ENCODE measurements at places on chromosomes 16 and 17.
A peak's percentile ranks its signal among the peaks of the same experiment; 100 is the strongest.

- DNase-seq = peak; percentile 74
Measured at GRCh38 chr16:28210979-28211588, 681 bp downstream of the XPO6 start.

DNA sequence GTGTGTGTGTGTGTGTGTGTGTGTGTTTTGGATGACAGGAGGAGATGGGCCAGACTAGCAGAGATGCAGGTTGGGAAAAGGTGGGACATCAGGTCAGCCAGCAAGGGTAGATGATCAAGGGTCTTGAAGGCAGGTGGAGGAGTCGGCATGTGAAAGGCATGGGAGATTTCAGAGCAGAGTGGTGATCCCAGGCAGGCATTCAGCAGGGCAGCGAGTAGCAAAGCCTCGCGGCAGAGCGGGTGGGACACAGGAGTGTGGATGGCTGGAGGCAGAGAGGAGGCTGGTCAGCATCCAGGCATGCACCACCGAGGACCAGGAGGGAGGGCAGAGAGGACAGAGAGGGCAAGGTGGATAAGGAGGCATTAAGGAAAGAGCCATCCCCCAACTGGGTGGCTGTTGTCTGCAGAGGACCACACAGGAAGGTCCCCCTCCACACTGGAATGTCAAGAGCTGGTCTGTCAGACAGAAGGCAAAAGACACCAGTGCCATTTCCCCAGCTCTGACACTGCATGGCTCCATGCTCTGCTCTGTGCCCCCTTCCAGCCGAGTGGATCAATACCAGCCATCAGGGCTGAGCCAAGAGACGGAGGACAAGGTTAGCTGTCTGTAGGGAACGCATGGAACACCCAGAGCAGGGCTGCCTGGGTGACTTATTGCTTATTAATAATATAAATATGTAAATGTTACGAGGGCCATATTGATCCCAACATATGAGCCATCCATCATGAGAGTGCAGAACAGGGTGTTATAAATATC lies 74.8 kb upstream of the RPL38 start:
- DNase-seq = no peak

DNA sequence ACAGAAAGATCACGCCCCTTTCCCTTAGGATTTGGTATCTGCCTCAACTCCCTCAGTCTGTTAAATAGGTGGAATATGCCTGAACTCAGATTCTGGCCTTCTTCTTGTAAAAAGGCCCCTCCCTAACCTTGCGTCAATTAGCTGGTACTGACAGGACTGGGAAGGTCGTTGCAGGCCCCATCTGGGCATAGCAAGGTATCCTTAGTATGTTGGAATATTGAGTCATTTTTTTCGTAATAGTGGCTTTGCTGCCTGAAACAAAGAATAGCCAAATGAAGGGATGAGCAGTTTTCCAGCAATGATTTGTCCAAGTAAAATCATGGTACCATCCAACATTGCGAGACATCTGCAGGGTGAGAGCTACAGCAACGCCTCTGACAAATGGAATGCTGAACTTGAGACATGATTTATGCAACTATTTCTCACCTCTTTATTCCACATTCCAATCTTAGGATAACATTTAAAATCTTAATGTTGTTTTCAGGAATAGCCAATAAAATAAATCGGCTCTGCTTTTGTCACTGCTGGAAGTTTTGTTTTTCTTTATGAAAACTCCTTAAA lies 39.3 kb upstream of the BRD7 start:
- no peak for DNase-seq

- DNase-seq = no peak
Measured at GRCh38 chr16:1202274-1202673, 22.8 kb downstream of the TPSG1 start.

DNA sequence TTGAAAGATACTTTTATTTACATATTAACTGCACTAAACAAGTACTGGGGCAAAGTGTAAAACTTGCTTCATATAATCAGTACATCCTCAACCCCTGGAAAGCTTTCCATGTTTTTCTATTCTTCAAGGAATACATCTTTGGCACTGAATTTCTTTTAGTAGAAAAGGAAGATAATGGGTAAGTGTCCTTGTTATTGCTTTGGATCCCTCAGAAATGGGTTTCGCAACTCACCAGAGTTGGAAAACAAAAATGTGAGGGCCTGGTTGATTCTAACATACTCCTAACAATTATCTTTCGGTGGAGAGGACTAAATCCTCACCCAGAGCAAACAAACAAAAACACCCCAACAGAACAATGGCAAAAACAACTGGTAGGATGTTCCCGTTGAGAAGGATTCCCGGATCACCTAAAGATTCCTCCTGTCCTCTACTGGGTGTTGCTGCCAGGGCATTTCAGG lies 120.4 kb downstream of the PARN start:
- no peak for DNase-seq

DNA sequence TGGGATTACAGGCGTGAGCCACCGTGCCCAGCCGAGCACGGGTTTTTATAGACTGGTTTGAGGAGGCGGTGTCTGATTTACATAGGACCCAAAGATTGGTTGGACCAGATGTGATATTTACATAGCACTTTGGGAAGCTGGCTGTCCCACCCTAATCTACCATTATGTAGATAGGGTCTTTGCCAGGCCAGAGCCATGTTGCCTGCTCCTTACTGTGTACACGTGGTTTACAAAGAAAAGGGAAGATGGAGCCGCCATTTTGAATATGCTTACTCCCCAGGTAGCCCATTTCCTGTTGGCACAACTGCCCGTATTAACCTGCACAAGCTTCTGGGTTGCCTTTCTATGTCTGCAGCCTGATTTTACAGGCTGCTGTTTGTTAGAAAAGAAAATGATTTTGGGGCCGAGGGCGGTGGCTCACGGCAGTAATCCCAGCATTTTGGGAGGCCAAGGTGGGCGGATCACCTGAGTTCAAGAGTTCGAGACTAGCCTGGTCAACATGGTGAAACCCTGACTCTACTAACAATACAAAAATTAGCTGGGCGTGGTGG lies 89.9 kb upstream of the EEF2KMT start:
- no peak for DNase-seq

GRCh38 chr16:49488740-49489525 lies 115.3 kb downstream of the C16orf78 start:
- DNase-seq = no peak

GRCh38 chr17:58207451-58207850 lies 11.6 kb downstream of the MKS1 start:
- DNase-seq = no peak

DNA sequence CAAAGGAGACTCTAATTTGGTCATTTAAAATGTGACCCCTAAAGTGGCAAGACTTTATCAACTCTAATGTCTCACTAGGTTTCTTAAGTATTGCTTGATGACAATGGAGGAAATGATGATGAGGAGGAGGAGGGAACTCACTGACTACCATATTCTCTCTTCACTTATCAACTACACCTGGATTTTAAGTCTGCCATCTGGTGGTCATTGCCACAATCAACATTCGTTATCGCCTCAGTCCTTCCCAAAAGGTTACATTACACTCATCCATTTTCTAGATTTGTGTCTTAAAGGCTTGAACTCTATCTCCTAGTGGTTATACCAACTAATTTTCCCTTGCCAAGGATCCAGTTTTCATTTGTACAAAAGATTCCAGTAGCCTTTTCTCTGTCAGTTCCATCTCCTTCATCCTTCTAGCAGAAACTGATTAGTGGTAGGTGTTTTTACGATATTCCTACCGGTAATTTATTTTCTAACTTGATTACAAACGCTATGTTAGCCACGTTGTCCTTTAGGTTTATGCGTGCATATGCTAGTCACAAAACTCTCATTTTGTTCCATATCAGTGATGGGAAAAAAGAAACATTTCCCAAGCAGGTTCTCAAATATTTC lies 114.6 kb upstream of the NOG start:
- DNase-seq = peak; percentile 30

- DNase-seq = no peak
Measured at GRCh38 chr16:9849697-9850245, 332.5 kb downstream of the GRIN2A start.

- DNase-seq = no peak
Measured at GRCh38 chr16:80988756-80989155, 17.9 kb downstream of the CMC2 start.

DNA sequence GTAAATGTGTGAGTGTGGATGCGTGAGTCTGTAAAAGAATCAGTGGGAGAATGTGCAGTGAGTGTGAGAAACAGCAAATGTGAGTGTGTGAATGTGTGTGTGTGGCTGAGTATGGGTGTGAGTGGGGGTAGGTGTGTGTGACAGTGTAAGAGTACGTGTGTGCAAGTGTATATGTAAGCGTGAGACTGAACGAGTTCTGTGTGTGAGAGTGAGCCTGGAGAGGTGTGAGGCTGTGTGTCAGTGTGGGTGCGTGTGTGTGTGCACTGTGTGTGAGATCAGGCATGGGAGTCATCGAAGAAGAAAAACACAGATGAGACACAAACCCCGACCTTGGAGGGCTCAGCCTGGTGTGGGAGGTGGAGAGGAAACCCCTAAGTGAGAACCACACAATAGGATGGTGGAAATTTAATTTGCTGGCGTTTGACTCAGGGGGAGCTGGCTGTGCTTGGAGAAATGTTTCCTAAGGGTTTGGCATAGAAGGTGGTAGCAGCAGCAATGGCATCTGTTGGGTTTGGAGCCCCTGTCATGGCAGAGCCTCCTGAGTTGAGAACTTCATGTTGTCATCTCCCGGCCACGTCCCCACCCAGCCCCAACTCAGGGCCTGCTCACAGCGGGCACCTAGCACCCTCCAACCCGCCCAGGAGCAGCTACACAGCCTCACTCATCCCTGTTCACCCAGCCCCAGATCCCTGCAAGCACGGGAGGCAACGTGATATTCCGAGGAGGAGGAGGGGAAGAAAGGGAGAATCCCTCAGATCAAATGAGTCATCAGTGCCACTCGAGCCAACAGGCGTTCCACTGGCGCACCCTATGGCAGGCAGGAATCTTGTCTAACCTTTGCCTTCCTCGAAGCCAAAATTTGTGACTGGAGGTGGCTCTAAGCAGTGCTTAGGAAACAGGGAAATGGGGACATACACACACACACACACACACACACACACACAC lies 14.3 kb upstream of the NUBP1 start:
- peak; percentile 29 for DNase-seq

GRCh38 chr17:954431-955164 lies 25.0 kb downstream of the NXN start:
- peak; percentile 70 for DNase-seq

DNA sequence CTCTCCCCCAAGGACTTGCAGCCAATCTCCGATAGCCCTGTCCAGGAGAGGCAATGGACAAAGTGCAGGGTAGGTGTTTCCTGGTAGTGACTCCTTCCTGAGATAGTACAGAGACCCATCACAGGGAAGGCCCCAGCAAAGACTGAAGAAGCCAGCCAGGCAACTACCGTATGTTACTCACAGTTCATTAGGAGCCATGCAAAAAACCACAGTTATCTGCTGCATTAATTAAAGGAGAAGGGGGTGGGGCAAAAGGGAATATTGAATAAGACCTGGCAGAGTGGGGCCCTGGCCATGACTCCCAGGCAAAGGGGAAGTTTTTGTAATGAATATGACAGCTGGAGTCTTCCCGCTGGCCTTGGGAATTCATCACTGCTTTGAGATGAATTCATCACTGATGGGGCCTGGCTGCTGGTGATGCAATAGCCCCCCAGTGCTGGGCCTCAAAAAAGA lies 2.5 kb upstream of the SLC13A2 start:
- peak; percentile 18 for DNase-seq

GRCh38 chr17:81020767-81021497 lies 14.0 kb upstream of the BAIAP2 start:
- no peak for DNase-seq

GRCh38 chr17:82244413-82245133 lies 15.7 kb downstream of the SLC16A3 start:
- no peak for DNase-seq

DNA sequence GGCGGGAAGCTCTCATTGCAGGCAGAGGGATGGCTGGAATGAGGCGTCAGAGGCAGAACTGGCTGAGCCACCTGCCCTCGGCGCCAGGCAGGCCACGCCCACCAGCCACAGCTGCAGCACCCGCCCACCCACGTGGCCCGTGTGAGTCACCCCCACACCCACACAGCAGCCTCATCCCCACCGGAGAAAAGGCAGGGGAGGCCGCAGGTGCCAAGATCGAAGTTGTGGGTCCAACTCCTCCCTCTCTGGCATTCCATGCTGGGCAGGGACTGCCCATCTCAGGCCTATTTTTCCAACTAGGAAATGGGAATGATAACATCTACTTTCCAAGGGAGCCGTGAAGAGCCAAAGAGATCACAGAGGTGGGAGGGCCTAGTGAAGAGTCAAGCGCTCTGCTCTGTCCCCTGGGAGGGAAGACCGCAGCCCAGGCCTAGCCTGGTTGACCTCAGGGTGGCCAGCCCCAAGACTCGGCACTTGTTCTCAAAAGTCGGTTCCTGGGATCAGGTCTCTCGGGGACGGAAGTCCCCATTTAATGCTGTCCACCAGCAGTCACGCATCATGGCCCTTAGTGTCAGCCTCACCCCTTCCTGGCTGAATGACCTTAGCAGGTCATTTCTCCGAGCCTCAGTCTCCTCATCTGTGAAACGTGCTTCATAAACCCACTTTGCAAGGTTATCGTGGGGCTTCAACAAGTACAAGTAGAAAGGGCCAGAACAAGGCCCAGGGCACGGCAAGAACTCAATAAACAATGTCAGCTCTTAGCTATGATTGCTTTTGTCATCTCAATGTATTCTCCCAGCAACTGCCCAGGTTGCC lies at the start of gene TRPV3:
Gene TRPV3 (minus strand): TSS at position 45 of the 816 bp plus-strand sequence. CDS start 2,962 bp downstream, outside the sequence.
- no peak for DNase-seq

GRCh38 chr16:6362321-6362720 lies 970.3 kb upstream of the RBFOX1 start:
- no peak for DNase-seq

- DNase-seq = no peak
Measured at GRCh38 chr16:57507136-57508034, 21.1 kb upstream of the DOK4 start.

- no peak for DNase-seq
Measured at GRCh38 chr17:77749989-77750388, 208.5 kb upstream of the TNRC6C start.

GRCh38 chr17:49635121-49635520 lies 42.8 kb downstream of the SPOP start:
- DNase-seq = peak; percentile 8

DNA sequence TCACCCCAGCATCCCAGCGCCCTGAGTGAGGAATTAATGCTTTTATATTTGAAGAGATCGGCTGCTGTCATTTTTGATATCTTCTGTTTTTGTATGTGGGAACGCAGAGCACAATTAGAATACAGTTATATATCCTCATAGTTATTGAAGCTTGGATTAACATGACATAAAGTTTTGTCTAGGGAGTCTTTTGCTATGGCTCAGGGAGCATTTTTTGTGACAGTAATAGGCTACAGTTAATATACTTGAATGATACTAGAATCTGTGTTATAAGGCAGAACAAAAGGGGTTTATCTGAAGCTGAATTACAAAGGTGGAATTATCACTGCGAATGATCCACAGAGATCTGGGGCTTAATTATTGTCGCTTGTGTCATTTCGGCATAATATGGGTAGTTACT lies 239.4 kb downstream of the MSI2 start:
- no peak for DNase-seq

GRCh38 chr17:31489295-31490018 lies 98.0 kb downstream of the RAB11FIP4 start:
- DNase-seq = no peak

DNA sequence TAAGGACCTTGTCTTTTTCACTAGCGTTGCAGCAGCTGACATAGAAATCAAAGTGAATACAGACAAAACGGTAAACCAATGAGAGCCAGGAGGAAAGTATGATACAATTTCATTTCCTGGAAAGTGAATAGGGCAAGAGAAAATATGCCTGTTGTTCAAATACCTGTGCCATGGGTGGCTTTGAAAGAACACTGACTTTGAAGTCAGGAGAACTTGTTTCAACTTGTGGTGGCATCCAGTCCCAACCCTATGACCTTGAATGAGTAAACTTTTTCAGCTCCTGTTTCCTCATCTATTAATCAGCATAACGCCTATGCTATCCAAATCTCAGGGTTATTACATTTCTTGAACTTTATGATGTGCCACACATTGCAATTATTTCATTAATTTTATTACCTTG lies 173.7 kb upstream of the HS3ST3A1 start:
- DNase-seq = no peak
